ENCODE measurements at places on chromosomes 2 and 18. TPM values are rescaled to one million over a fixed set of nuclear protein-coding genes. Genes with fewer than 3 reads are reported as not detected.
A peak's percentile ranks its signal among the peaks of the same experiment; 100 is the strongest.

DNA sequence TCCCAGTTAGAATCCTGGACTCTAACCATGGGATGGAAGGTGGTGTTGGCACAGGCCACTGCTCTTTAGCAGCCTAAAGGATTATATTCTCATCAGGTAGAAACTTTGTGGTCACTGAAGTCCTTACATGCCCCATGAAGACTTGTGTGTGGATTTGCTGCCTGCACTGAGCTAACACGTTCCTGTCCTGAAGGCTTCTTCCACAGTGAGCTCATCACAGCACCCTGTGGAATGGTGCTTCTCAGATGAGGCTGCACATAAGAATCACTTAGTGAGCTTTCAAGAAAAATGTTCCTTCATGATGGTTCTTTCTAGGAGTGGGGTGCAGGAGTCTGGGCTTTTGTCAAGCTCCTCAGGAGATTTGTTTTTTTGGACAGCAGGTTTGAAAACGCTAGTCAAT is 26.8 kb downstream of the STAMBP start:
- H3K27ac ChIP-seq = no peak overlapping the region
- no peaks in the 10 kb centered on the region for H3K4me1 ChIP-seq
- peaks cover 20% of the 10 kb centered on the region for H3K36me3 ChIP-seq
- no peak for DNase-seq
- no peak overlapping the region for H3K4me3 ChIP-seq
- H3K27me3 ChIP-seq = no peaks in the 10 kb centered on the region

DNA sequence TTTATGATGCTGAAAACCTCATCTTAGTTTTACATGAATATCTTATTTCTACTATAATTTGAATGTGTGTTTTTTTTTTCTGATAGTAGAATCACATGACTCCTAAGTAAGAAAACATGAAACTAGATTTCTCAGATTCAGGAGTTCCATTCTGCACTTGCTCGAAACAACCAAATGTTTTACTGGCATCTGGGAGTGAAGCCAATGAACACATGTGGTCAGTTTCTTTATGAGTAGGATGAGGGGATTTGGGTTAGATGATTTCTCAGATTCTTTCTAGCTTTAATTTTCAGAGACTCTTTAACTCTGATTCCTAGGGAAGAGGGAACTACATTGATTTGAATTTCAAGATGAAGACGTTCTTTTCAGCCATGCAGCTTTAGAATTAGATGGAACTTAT is 225.0 kb upstream of the NT5C1B start:
- H3K36me3 ChIP-seq = no peaks in the 10 kb centered on the region
- no peaks in the 10 kb centered on the region for H3K27me3 ChIP-seq
- no peak overlapping the region for H3K27ac ChIP-seq
- no peak overlapping the region for H3K4me3 ChIP-seq
- no peaks in the 10 kb centered on the region for H3K4me1 ChIP-seq

GRCh38 chr2:239465017-239466001 is 64.5 kb upstream of the HDAC4 start:
- peak; percentile 58 for DNase-seq
- no peak overlapping the region for H3K27ac ChIP-seq
- no peak overlapping the region for H3K4me3 ChIP-seq

GRCh38 chr18:58385472-58385871 is 243.4 kb downstream of the ALPK2 start:
- DNase-seq = peak; percentile 15
- no peaks in the 10 kb centered on the region for H3K27me3 ChIP-seq
- no peaks in the 10 kb centered on the region for H3K4me1 ChIP-seq
- peaks cover 21% of the 10 kb centered on the region for H3K36me3 ChIP-seq

Gene ACADL
- 0.12 TPM for total RNA-seq

GRCh38 chr2:162293122-162293786 is 25.2 kb downstream of the IFIH1 start:
- no peak overlapping the region for H3K4me3 ChIP-seq
- no peak overlapping the region for H3K27ac ChIP-seq
- no peak for DNase-seq
- H3K4me1 ChIP-seq = no peaks in the 10 kb centered on the region
- H3K36me3 ChIP-seq = no peaks in the 10 kb centered on the region

DNA sequence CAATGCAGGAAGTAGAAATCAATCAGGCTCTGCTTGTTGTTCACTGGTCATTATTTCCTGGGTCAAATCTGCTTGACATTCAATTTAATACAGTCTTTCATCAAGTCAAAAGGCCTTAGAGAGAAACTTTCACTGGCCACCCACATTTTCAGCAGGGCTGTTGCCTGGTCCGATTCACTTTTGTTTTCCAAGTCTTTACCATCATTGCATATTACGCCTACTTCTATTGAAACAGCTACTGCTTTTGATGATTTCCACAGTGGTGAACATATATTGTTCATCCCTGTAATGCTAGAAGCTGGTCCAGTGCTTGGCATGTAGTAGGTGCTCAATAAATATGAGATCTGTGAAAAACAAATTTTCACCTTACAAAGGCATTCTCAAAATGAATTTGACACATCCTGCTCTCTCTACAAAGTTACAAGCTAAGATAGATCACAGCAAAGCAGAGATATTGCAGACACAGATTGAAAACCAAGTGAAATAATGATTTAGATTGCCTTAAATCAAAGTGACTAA is 600.1 kb downstream of the ARHGAP15 start:
- H3K27ac ChIP-seq = no peak overlapping the region
- no peak overlapping the region for H3K4me3 ChIP-seq
- H3K27me3 ChIP-seq = no peaks in the 10 kb centered on the region
- no peak for DNase-seq
- H3K4me1 ChIP-seq = no peaks in the 10 kb centered on the region
- no peaks in the 10 kb centered on the region for H3K36me3 ChIP-seq

Gene DYSF
- 7.5 TPM for total RNA-seq

Gene HSBP1L1
- 51.8 TPM for total RNA-seq

- H3K27ac ChIP-seq = no peak overlapping the region
- H3K27me3 ChIP-seq = no peaks in the 10 kb centered on the region
- H3K4me1 ChIP-seq = no peaks in the 10 kb centered on the region
- no peak overlapping the region for H3K4me3 ChIP-seq
Measured at GRCh38 chr2:223854741-223855140, 17.4 kb upstream of the AP1S3 start.

- H3K27me3 ChIP-seq = no peaks in the 10 kb centered on the region
- no peaks in the 10 kb centered on the region for H3K36me3 ChIP-seq
Measured at GRCh38 chr18:9825571-9826073, 60.2 kb upstream of the TXNDC2 start.

Gene PPM1B
- 50.8 TPM for total RNA-seq

Gene EN1
- total RNA-seq = not detected

- peaks cover 19% of the 10 kb centered on the region for H3K4me1 ChIP-seq
- DNase-seq = no peak
- H3K4me3 ChIP-seq = no peak overlapping the region
- no peaks in the 10 kb centered on the region for H3K27me3 ChIP-seq
Measured at GRCh38 chr2:74869517-74869916, 35.6 kb downstream of the HK2 start.

DNA sequence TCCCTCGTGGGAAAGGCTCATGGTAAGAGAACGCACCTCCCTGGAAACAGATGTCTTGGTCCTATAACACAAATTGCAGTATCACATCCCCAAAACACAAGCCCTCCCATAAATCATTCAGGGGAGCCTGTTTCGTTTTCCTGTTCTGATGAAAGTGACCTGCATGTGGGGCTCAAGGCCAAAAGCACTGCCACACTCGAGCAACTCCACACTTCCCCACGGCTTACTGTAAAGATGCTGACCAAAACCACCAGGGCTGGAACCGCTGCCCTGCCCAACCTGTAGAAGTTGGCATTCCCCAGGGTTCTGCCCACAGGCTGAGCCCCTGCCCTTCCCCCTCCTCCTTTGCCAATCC is 139.7 kb downstream of the BCL11A start:
- no peak overlapping the region for H3K4me3 ChIP-seq
- DNase-seq = no peak
- H3K36me3 ChIP-seq = no peaks in the 10 kb centered on the region
- no peaks in the 10 kb centered on the region for H3K27me3 ChIP-seq

Gene CROCC2
- total RNA-seq = 0.05 TPM

- no peak overlapping the region for H3K27ac ChIP-seq
- DNase-seq = no peak
- no peaks in the 10 kb centered on the region for H3K36me3 ChIP-seq
- H3K27me3 ChIP-seq = no peaks in the 10 kb centered on the region
Measured at GRCh38 chr2:167475791-167476190, 587.5 kb downstream of the XIRP2 start.

Gene G6PC2
- total RNA-seq = not detected

GRCh38 chr2:195532255-195532627 is 124.8 kb upstream of the SLC39A10 start:
- no peak overlapping the region for H3K4me3 ChIP-seq
- H3K36me3 ChIP-seq = no peaks in the 10 kb centered on the region
- no peak overlapping the region for H3K27ac ChIP-seq
- DNase-seq = no peak

DNA sequence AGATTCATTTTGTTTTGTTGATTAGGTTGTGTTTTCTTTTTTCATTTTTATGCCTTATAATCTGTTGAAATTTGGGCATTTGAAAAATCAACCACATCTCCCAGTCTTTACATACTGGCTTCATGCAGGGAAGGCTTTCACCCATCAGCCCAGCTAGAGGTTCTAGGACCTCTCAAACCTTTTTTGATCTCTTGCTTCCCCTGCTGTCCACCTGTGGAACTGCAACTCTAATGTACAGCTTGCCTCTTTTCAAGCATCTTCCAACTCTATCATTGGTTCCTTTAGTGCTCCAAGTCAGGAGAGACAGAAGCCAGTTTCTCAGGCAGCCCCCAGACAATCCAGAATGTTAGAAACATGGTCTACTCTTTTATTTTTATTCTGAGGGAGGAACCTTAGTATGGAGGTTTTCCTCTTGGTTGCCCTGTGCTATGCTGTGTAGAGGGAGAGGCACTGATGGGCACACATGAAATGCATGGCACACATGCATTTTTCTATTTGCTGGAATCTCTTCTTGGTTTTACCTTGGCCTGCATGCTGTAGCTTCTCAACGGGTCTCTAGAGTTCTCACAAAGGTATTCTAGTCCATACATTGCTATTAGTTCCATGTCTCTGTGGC is 107.2 kb upstream of the L3MBTL4 start:
- no peaks in the 10 kb centered on the region for H3K27me3 ChIP-seq
- H3K27ac ChIP-seq = no peak overlapping the region
- no peak overlapping the region for H3K4me3 ChIP-seq
- DNase-seq = peak; percentile 56
- H3K36me3 ChIP-seq = no peaks in the 10 kb centered on the region

- H3K27me3 ChIP-seq = no peaks in the 10 kb centered on the region
- H3K36me3 ChIP-seq = no peaks in the 10 kb centered on the region
- no peaks in the 10 kb centered on the region for H3K4me1 ChIP-seq
- no peak overlapping the region for H3K27ac ChIP-seq
- no peak overlapping the region for H3K4me3 ChIP-seq
Measured at GRCh38 chr18:63283305-63284094, 36.1 kb downstream of the BCL2 start.

DNA sequence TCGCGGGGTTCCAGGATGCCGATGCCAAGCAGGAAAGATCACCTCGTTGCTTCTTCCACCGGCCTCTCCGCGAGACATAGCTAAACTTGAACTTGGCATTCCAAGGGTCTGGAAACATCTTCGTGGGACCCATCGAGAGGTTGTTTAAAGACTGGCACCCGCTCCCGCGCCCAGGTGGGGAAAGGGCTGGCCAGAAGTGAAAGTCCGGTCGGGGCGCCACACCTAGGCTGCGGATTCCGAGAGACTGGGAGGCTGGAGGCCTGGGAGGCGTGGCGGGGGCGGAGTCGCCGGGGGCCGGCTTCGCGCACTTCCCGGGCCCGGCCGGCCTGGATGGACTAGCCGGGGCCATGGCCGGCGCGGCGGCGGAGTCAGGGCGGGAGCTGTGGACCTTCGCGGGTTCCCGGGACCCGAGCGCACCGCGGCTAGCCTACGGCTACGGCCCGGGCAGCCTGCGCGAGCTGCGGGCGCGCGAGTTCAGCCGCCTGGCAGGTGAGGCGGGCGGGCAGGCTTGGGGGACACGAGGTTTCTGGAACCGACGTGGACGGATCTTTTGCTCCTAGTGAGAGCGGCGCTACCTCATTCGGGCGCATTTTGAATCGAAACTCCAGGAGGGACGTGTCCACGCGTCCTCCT is at the start of gene MOCOS:
Gene MOCOS (plus strand): TSS at position 305 of the 633 bp plus-strand sequence. CDS start 43 bp downstream, at position 348.
- peak; percentile 93 for DNase-seq
- peak within 1 kb of the TSS; percentile 83 for H3K4me3 ChIP-seq
- peak within 1 kb of the TSS; percentile 65 for H3K27ac ChIP-seq
- H3K36me3 ChIP-seq = no peaks in the 10 kb centered on the region

DNA sequence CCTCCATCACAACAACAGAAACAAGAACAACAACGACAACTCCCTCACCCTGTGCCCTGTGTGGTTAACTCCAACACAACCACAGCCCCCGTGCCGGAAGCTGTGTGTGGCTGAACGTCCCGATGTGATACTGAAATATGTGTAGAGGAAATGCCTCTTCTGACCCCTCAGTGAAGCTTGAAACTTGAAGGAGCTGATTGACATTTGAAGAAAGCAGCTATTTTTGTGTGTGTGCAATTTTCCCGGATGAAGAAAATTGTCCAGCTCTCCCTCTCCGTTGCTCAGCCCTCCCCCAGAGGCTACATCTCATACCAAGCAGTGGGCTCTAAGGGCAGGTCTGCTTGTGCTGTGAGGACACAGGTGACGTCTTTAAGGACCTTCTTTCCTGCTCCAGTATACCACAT is 173.8 kb downstream of the ICOS start:
- H3K27ac ChIP-seq = no peak overlapping the region
- no peak for DNase-seq
- no peak overlapping the region for H3K4me3 ChIP-seq
- H3K4me1 ChIP-seq = peaks cover 3% of the 10 kb centered on the region
- no peaks in the 10 kb centered on the region for H3K36me3 ChIP-seq
- H3K27me3 ChIP-seq = no peaks in the 10 kb centered on the region

Gene ANKRD62
- total RNA-seq = 0.19 TPM

DNA sequence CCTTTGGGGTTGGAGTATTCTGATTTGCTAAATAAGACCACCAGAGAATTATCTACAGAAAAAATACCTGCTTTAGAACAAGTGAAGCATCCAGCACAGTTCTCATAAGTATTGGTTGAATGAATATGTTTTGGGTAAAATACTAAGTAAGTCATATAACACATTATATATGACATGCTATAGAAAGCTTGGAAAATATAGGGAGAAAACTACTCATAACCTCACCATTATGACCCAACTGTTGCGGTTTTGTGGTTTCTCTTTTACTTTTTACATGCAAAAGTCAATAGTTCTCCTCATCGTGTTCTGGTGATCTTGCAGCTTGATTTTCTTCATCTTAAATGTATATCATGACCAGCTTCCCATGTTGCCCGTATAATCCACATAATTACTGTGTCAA is 66.2 kb downstream of the DIPK1C start:
- H3K4me3 ChIP-seq = no peak overlapping the region
- no peak overlapping the region for H3K27ac ChIP-seq
- no peaks in the 10 kb centered on the region for H3K27me3 ChIP-seq
- DNase-seq = no peak

GRCh38 chr18:78643004-78643403 is 336.6 kb upstream of the SALL3 start:
- H3K36me3 ChIP-seq = no peaks in the 10 kb centered on the region
- no peaks in the 10 kb centered on the region for H3K27me3 ChIP-seq
- H3K4me3 ChIP-seq = no peak overlapping the region
- DNase-seq = no peak
- H3K4me1 ChIP-seq = no peaks in the 10 kb centered on the region

All from colonic mucosa (tissue), 4 donors.